Hair follicular keratinocyte (primary cell): ENCODE measurements at places on chromosomes 12 and 14. TPM values are rescaled to one million over a fixed set of nuclear protein-coding genes. Genes with fewer than 3 reads are reported as not detected.

The ESPL1 gene
- total RNA-seq, result 7.3 and 15.2 TPM in 2 replicates

The ARL6IP4 gene
- 262 and 285 TPM in 2 replicates for total RNA-seq

The TMPO gene
- 45.7 and 94.4 TPM in 2 replicates for total RNA-seq

The SYT10 gene
- total RNA-seq, result not detected in 2 replicates

The RNASE3 gene
- not detected in 2 replicates for total RNA-seq

The MUCL1 gene
- not detected in 2 replicates for total RNA-seq

The OR6C65 gene
- not detected in 2 replicates for total RNA-seq

The AMIGO2 gene
- 64.2 and 65.2 TPM in 2 replicates for total RNA-seq

The TAS2R7 gene
- total RNA-seq, result not detected in 2 replicates

The KIF5A gene
- 0.08 and 0.19 TPM in 2 replicates for total RNA-seq

The PTPRR gene
- total RNA-seq, result not detected in 2 replicates

The C12orf56 gene
- 0.23 and 0.34 TPM in 2 replicates for total RNA-seq

The SPX gene
- 0.86 and 1.5 TPM in 2 replicates for total RNA-seq
